ENCODE measurements at places on chromosomes 1 and 21. TPM values are rescaled to one million over a fixed set of nuclear protein-coding genes. Genes with fewer than 3 reads are reported as not detected.

DNA sequence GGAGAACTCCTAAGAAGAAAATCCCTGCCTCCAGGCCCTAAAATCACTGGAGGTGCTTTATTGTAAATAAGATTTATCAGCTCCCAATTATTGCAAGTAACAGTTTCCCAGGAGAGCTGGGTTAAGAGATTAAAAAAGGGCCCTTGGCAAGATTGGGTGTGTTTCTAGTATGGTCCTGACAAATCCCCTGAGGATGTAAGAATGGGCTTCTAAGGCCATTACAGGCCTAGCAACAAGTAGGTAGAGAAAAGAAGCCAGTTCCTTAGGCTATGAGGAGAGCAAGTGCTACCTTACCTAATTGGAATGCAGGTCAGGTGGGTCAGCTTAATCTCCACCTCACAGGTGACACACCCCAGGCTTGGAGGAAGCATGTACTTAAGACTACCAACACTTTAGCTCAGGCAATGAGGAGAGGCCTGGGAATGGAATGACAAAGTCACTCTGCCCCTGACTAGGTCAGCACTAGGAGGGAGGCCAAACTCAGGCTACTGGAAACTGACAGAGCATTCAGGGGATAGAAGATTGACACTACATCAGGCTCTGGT lies 6.8 kb upstream of the OTUD7B start:
- no peak for DNase-seq

- no peak for DNase-seq
These were observed 22.6 kb upstream of the MYSM1 start for GRCh38 chr1:58722414-58722813.

GRCh38 chr1:192439373-192440025 lies 122.7 kb downstream of the RGS21 start:
- no peak for DNase-seq

DNA sequence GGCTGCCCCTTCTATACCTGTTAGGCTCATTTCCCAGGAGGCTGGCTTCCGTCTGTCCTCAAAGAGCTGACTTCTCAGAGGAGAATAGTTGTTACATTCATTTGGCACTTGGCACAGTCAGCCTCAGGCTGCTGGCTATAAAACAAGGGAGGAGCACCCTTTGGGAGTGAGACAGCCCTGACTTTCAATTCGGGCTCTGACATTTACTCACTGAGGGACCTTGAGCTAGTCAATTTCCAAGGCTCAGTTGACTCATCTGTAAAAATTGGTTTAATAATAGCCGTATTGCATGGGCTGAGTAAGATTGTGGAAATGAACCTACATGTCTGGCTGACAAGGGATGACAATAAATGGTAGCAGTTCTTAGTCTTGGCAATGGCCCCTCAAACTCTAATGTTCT lies 13.7 kb downstream of the ALX3 start:
- no peak for DNase-seq

- peak; percentile 54 for DNase-seq
These were observed 559 bp downstream of the SERTAD4 start for GRCh38 chr1:210233216-210233494.

GRCh38 chr21:19590044-19590443 lies 1186.5 kb upstream of the TMPRSS15 start:
- no peak for DNase-seq

DNA sequence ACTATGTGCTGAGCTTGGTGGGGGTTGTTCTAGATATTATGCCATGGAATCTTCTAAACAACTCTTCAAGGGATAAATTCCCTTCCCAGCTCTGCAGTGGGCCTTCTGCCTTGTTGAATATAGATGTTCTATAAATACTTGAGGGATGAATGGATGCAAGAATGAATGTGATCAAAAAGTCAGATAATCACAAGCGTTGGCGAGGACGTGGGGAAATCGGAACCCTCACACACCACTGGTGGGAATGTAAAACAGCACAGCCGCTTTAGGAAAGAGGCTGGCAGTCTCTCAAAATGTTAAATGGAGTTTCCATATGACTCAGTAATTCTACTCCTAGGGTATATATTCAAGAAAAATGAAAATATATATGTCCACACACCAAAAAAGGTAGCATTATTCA lies 19.0 kb downstream of the SDC3 start:
- DNase-seq, result no peak

GRCh38 chr1:167554028-167554779 lies 642 bp upstream of the CREG1 start:
- DNase-seq, result no peak

DNA sequence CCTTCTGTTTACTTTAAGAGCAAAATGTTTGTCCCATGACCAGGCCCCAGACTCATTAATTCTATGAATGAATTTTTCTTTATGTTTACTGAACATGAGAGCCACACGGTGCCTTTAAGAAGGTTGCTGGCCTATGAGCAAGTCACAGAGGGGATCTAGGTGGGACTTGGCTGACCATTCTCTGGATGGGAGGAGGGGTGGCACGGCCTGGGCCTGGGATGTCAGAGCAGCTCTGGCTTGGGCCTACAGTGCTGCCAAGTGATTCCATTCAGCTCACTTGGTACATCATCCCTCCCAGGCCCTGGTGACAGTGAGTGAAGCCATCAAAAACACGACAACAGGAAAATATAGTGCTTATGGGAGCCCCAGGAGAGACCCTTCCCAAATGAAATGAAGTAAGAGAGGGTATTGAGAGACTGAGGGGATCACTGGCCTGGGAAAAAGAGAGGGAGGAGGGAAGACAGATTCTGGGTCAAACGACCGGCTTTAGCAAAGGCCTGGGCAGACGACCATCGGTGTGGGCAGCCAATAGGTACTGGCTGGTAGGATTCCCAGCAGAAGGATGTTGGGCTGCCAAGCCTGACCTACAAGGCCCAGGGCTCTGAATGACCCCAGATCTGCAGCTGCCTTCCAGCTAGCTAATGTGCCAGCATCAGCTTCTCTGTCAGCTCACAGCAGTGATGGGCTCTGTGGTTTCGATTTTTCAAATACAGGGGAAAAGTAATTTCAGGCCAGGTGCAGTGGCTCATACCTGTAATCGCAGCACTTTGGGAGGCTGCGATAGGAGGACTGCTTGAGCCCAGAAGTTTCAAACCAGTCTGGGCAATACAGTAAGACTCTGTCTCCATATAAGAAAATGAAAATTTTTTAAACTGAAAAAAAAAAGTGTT lies 3.3 kb downstream of the TMEM53 start:
- DNase-seq, result no peak

GRCh38 chr1:40936931-40937339 lies 42.6 kb upstream of the CTPS1 start:
- DNase-seq, result no peak

DNA sequence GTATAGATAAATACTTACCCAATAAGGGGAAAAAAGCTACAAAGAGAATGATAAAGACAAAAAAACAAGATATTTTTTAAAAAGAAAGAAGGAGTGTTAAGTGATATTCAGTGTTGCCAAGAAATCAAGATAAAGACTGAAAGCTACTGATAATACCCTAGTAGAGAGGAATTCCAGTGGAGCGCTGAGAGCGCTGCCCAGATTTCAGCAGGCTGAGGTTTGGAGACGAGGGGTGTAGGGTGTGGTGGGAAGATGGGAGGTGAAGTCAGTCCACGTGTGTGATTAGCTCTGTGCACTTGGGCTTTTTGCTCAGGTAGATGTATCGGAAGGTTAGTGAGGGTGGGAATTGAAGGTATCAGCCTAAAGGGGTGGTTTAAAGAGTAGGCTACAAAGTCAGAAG lies 47.8 kb downstream of the FMN2 start:
- DNase-seq, result no peak

DNA sequence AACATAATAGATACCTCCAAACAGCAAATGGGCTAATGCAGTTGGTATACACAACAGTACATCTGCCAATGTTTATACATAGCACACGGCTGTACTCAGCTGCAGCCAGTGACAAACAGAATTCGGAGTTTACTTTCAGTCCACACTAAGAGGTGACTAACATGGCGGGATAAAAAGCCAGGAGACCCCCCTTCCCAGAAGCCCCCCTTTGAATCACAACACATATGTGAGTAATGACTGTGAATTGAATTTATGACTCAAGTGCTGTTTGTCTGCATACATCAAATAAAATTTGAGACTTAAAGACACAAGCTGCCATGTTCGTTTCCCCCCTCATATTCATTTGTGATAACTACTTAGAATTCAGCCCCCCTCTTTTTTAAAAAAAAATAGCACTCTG lies 113.2 kb downstream of the RUNX1 start:
- DNase-seq, result no peak

- DNase-seq, result no peak
These were observed 41.9 kb downstream of the SLC45A1 start for GRCh38 chr1:8359617-8360481.

- no peak for DNase-seq
These were observed 3.8 kb downstream of the PLA2G2A start for GRCh38 chr1:19975423-19976193.

- no peak for DNase-seq
These were observed 1557.0 kb downstream of the MRPL39 start for GRCh38 chr21:24050231-24050630.

- DNase-seq, result no peak
These were observed 1227.3 kb downstream of the PLA2G4A start for GRCh38 chr1:188056011-188056410.

GRCh38 chr1:86841116-86841515 lies 72.8 kb downstream of the SELENOF start:
- DNase-seq, result no peak

GRCh38 chr1:211309617-211310016 lies 17.0 kb upstream of the TRAF5 start:
- no peak for DNase-seq

DNA sequence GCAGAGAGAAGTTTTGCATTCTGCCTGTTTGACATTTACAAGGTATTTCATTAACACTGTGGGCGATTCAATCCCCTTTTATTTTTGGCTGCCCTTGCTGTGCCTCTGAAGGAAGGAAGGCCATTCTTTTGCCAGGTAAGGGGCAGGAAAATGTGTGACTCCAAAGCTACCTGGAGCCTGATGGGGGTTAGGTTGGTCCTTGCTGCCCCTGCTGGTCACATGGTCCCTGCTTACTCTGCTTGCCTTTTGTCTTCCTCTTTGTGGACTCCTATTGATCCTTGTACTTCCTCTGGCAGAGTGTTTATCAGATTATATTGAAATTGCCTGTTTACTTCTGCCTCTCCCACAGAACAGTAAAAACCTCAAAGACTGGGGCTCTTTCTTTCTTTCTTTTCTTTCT lies 65.7 kb downstream of the ST6GALNAC3 start:
- DNase-seq, result no peak

DNA sequence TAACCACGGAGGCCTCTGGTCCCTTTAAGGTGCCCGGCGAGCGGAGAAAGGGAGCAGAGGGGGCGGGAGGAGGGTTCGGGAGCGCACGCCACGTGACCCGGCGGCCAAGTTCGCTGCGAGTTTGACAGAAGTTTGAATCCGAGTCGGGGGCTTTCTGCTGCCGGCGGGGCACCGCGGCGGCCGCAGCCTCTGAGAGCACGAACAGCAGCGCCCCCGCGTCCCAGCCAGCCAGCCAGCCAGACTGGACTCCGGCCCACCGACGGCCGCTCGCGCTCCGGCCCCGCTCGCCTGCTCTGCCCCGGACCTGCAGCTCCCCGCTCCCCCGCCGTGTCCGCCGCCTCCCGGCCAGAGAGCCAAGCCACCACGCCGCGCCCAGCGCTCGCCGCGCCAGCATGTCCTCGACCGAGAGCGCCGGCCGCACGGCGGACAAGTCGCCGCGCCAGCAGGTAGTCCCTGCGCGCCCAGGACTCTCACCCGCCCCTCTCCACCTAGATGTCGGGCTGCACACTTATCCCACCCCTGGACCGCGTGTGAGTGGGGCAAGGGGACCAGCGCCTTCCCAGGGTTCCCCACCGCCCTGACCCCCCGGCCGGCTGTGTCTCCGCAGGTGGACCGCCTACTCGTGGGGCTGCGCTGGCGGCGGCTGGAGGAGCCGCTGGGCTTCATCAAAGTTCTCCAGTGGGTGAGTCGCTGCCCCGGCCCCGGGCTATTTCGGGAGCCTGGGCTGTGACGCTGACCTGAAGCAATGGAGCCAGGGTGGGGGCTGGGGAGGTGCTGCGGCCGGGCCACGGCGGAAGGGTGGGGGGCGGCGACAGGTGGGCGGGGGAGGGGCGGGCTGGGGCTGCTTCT lies at the start of gene SYPL2:
SYPL2 (plus strand) TSS at position 95 of the 849 bp plus-strand sequence; CDS start at position 393, 298 bp downstream.
- DNase-seq, result peak; percentile 48

DNA sequence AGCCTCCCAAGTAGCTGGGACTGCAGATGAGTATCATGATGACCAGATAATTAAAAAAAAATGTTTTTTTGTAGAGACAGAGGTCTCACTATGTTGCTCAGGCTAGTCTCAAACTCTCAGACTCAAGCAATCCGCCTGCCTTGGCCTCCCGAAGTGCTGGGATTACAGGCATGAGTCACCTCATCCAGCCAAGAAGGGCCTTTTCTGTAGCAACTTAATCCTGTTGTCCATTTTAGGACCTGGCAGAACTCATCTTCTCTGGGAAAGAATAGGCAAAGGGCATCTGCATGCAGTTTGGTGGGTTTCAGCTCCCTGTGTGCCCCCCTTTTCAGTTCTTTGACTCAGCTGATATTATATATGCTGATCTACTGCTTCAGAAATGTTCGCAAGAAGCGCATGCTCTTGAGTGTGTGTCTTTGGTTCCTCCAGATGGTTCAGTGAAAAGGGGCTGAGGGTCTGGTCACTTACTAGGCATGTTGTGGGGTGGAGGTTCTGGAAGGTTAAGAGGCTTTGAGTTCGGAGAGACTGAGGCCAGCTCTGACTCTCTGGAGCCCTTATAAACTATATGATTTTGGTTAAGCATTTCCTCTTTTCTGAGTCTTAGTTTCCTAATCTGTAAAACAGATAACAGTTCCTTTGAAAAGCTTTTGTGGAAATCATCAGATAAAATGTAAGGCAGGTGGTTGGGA lies 19.4 kb upstream of the SRSF4 start:
- no peak for DNase-seq

- no peak for DNase-seq
These were observed 2.7 kb downstream of the USP25 start for GRCh38 chr21:15732290-15732995.

- DNase-seq, result no peak
These were observed 14.5 kb downstream of the SORT1 start for GRCh38 chr1:109383087-109383779.

DNA sequence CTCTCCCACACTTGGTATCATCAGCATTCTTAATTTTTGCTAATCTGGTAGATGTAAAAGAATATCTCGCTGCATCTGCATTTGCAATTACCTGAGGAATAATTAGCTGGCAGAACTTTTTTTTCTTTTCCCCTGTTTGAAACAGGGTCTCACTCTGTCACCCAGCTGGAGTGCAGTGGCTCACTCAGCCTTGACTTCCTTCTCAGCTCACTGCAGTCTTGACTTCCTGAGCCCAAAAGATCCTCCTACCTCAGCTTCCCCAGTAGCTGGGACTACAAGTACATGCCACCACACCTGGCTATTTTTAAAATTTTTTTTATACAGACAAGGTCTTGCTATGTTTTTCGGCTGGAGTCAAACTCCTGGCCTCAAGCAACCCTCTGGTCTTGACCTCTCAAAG lies 35.4 kb upstream of the ENAH start:
- DNase-seq, result no peak

EXTL1 gene
- 2.6 TPM for total RNA-seq

CHI3L1 gene
- not detected for total RNA-seq

PRRX1 gene
- total RNA-seq, result not detected

CYP4A11 gene
- 0.71 TPM for total RNA-seq

FCGR3B gene
- total RNA-seq, result not detected

SH3D21 gene
- total RNA-seq, result 11.8 TPM

CHI3L2 gene
- not detected for total RNA-seq

LRRC8D gene
- 54.9 TPM for total RNA-seq

OR2L8 gene
- total RNA-seq, result 0.61 TPM

SEMA4A gene
- total RNA-seq, result 4.0 TPM

KCNN3 gene
- 3.8 TPM for total RNA-seq

S100A9 gene
- total RNA-seq, result not detected

OVAAL gene
- not detected for total RNA-seq

PADI1 gene
- total RNA-seq, result not detected

TMEM61 gene
- not detected for total RNA-seq

SPAG17 gene
- not detected for total RNA-seq

OR2L2 gene
- 0.25 TPM for total RNA-seq

DTL gene
- total RNA-seq, result 7.4 TPM

FMO4 gene
- total RNA-seq, result 0.56 TPM
